ENCODE measurements at places on chromosomes 2 and 18.

DNA sequence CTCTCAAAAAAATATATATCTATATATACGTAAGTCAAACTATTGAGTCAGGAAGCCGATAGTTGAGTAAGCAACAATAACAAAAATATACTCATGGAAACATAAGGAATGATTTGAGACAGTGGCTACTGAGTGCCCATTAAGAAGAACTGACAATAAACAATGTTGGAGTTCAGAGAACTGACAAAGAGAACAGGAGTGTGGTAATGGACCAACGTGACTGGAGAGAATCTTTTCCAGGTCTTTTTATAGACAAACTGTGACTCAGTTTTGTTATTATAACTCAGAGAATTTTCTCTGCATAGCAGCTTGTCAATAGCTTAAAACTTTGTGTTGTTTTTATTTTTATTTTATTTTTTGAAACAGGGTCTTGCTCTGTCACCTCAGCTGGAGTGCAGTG lies 4.6 kb upstream of the GALM start:
- DNase-seq: no peak

GRCh38 chr18:79523736-79524180 lies 128.0 kb downstream of the NFATC1 start:
- DNase-seq: peak; percentile 86

- DNase-seq: peak; percentile 19
Measured at GRCh38 chr18:1663879-1664705, 759.4 kb downstream of the ADCYAP1 start.

DNA sequence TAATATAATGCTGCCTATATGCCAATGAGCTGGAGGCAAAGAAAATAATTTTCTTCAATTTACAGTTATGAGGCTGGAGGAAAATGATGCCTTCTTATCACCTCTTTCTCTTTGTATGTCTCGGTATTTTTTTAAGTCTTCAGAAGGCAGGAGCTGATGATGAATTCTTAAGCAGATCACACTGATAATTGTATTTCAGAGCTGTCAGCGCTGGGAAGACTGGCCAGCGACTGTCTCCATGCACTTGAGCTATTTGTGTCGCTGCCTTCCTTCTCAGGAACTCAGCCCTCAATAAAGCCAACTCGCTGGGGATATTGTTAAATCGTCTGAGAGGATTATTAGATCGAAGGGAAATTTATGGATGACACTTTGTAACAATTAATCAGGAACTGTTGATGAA lies 40.3 kb downstream of the PTGR3 start:
- no peak for DNase-seq

- no peak for DNase-seq
Measured at GRCh38 chr2:20633794-20634506, 16.9 kb downstream of the HS1BP3 start.

GRCh38 chr2:172168917-172169346 lies 66.2 kb upstream of the DLX2 start:
- no peak for DNase-seq

DNA sequence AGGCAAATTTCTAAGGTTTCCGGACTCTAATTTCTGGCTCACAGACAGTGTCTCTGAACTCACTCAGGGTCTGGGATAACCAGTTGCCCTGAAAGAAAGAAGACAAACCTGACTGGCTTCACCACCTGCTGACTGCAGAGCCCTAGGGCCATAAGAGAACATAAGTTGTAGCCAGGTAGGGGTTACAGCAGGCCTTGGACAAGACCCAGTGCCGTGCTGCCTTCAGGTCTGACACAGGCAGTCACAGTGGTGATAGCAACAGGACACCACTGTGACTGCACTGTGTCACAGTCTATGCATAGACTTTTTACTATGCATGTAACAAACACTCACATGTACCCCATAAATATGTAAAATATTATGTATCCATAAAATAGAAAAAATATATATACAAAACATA lies 508.5 kb downstream of the PID1 start:
- no peak for DNase-seq

- no peak for DNase-seq
Measured at GRCh38 chr18:54606835-54607212, 15.8 kb downstream of the DYNAP start.

- no peak for DNase-seq
Measured at GRCh38 chr2:151193576-151193975, 68.1 kb downstream of the RBM43 start.

DNA sequence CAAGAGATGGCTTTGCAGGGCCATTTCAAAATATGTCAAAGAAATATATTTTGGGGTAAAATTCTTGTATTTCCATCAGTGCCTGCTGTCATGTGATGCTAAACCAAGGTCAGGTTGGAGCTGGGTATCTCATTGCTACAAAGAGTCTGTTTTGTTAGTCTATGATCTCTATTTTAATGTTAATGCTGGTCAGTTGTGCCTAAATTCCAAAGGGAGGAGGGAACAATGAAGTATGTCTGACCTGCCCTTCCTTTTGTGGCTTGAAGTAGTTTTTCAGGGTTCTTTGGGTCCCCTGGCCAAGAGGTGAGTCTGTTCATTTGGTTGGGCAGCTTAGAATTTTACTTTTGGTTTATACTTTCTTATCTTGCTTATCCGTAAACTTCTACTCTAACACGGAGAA lies 61.6 kb upstream of the DYNAP start:
- no peak for DNase-seq

DNA sequence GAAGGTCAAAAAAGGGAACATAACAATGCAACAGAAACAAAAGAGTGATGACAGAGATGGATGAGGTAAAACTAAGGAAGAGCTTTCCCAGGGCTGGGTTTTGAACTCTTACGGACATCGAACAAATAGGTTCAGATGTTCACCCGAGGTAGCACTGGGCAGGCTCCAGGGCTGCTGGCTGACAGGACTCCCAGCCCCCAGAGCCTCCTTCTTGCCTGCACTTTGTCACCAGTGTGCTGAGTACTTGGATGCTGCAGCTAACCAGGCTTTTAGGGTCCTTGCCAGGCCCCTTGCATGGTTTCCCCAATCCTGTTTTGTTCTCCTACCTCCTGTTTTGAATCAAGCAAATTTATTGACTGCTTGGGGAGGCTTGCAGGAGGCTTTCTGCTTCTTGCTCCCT lies 322.9 kb downstream of the DYSF start:
- no peak for DNase-seq

DNA sequence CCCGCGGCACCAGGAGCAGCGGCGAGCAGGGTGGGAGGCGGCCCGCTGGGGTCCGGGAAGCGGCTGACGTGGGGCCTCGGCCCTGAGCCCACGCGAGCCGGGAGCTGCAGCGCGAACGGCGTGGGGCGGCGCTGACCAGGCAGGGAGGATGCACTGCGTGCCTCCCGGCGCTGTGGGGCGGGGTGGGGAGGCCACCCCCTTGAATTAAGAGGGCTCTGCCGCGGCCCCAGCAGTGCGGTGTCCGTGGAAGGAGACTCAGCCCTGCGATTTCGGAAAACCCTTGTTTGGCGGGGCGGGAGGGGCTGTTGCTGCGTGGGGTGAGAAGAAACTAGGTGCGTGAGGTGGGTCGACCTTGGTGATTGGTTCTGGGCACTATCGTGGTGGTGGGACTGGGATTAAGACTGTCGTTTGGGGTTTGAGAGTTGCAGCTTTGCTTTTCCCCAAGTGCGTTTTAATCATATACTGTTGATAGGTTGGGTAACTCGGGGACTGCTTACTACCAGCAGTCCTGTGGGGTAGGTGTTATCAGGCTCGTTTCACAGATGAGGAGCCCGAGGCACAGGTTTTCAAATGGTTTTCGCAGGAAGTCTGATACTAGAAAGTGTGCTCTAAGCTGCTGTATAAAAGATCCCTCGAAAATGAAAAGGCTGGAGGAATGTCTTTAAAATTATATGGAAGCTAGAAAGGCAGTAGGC lies 722 bp downstream of the ACSL3 start:
- peak; percentile 32 for DNase-seq

- no peak for DNase-seq
Measured at GRCh38 chr18:76627444-76627843, 132.4 kb upstream of the ZNF516 start.

DNA sequence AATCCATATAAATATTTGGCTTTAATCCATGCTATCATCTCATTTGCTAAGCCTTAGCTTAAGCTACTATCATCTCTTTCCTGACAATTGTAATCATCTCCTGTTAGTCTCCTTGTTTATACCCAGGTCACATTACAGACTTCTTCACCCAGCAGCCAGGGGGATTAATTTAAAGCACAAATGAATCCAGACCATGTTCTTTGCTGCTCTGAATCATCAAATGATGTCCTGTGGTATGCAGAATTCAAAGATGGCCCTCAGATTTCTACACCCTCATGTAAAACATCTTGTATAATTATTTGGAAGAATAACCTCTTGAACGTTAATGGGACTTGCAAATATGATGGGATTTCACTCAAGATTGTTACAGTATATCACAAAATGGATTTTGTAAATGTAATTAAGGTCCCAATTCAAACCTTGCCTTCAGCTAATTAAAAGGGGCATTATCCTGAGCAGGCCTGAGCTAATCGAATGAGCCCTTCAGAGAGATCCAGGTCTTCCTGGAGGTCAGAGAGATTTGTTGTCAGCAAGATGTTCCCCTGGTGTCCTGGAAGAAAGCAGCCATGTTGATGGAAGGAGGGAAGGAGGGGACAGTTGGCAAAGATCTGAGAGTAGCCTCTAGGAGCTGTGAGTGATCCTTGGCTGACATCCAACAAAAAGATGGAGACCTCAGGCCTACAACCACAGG lies 241.1 kb upstream of the MMADHC start:
- no peak for DNase-seq

- DNase-seq: no peak
Measured at GRCh38 chr18:1624612-1625011, 719.9 kb downstream of the ADCYAP1 start.

DNA sequence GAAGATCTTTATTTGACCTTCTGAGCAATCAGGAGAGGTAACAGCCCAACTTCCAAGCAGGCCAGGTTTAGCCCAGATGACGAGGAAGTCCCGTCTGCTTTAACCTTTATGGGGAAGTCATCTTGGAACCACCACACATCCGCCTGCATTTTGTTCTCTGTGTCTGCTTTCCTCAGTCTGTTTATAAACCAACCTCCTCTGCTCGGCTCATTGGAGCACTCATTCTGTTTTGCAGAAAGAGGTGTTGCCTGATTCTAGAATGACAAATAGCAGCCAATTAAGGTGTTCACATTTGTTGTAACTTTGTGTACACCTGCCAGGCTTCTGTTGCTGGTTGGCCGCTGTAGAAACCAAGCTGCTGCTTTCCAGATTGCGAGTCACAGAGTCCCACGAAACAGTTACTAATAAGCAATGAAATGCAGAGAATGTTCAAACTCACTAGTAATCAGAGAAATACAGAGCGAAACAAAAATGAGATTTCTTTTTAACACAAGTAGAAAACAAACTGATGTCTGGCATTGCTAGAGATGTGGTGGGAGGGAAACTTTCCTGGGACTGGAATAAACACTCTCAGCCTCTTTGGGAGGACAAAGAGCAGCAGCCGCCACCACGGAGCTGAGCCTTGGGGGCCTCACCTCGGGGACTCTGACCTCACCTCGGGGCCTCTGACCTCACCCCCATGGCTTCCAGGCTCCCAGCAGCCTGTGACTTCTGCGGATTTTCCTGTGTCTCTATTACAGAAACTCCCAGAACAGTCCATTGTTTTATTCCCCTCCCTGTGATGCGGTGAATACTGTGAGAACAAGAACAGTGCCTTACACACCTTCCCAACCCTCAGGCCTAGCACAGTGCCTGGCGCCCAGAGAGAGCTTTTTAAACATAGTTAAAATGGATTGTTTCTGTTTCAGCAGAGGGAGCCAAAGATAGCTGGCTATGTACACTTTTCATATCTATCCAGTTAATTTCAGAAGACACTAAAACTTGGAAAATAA lies 64.0 kb downstream of the MBP start:
- peak; percentile 55 for DNase-seq

DNA sequence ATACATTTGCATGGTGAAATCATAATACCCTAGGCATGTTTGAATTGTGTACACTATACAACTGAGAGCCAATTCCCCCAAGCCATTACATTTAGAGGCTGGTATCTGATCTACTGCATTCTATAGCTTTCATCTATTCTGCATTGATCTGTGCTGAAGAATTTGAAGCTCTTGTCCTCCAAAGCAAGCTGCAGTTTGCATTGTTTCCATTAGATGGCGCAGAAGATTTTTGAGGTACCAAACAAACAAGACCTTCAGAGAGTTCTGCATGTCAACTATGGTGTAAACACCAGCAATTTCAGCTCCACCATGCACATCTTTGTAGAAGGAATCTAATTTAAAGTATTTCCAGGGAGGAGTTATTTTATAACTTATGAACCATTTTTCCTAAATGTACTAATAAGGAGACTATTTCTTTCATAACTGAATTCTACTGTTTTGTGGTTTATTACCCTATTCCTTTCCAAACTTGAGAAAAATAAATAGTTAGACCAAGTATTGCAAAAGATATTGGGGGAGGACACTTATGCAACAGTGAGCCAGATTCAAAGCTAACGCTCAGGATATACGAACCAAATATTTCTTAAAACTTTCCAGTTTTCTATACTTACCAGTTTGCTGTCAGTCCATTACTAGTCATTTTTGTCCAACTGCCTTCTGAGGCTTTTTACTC lies 761.8 kb upstream of the ACVR2A start:
- DNase-seq: peak; percentile 21

GRCh38 chr18:5294457-5295230 lies 882 bp downstream of the ZBTB14 start:
- peak; percentile 67 for DNase-seq

- no peak for DNase-seq
Measured at GRCh38 chr2:67268797-67269196, 128.3 kb upstream of the ETAA1 start.

- DNase-seq: no peak
Measured at GRCh38 chr2:199646439-199646838, 188.7 kb upstream of the SATB2 start.

DNA sequence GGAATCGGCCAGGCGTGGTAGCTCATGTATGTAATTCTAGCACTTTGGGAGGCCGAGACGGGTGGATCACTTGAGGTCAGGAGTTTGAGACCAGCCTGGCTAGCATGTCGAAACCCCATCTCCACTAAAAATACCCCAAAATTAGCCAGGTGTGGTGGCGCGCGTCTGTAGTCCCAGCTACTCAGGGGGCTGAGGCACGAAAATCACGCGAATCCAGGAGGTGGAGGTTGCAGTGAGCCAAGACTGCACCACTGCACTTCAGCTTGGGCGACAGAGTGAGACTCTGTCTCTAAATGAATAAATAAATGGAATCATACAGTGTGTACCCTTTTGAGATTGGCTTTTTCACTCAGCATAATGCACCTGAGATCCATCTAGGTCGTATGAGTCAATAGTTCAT lies 19.4 kb upstream of the TTC39C start:
- DNase-seq: no peak

GRCh38 chr2:184031402-184032147 lies 566.8 kb upstream of the ZNF804A start:
- DNase-seq: no peak

DNA sequence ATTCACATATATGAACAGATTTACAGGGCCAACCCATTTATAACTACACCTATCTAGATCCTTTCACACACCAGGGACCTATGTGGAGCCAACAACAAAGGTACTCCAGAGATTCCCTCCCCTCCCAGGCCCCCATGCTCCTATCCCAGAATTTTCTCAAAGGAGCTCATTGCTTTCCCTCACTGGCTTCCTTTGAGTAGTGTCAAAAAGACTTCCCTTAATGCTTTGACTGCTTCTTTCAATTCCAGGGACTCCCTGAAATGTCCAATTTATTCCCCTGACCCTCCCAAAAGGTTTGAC lies 46.6 kb downstream of the IKZF2 start:
- DNase-seq: no peak

- peak; percentile 37 for DNase-seq
Measured at GRCh38 chr2:197309691-197310231, 819 bp downstream of the ANKRD44 start.
